ENCODE measurements at places on chromosomes 6 and 20.
A peak's percentile ranks its signal among the peaks of the same experiment; 100 is the strongest.

- DNase-seq = peak; percentile 37
These were observed 38.3 kb upstream of the SLC32A1 start for GRCh38 chr20:38685853-38686473.

DNA sequence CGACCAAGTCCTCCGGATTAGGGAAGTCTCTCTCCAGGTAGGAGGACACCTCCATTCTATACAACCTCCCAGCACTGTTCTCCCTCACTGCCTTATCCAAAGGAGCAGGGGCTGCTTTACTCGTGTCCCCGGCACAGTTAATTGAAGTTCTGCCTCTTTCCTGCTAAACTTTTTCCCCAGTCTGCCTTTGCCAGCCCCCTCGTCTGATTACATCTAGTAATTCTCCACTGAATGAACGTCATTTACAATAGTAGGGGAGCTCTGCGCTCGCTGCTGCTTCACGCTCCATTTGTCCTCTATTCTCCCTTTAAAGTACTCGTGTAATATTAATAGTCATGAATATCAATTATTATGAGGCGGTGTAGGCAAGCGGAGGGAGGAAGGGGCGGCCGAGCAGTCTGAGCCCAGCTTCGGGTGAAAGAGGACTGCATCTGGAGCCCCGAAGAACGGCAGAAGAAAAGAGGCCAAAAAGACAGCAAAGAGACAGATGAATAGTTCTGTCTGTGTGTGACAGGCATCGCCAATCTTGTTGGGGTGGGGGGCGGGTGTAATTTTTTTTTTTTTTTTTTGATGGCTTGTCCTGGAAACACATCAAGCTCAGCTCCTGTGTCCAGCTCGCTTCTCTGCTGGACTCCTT lies 2.9 kb downstream of the TFAP2B start:
- no peak for DNase-seq

GRCh38 chr20:4230651-4231050 lies 215.3 kb upstream of the RNF24 start:
- no peak for DNase-seq

DNA sequence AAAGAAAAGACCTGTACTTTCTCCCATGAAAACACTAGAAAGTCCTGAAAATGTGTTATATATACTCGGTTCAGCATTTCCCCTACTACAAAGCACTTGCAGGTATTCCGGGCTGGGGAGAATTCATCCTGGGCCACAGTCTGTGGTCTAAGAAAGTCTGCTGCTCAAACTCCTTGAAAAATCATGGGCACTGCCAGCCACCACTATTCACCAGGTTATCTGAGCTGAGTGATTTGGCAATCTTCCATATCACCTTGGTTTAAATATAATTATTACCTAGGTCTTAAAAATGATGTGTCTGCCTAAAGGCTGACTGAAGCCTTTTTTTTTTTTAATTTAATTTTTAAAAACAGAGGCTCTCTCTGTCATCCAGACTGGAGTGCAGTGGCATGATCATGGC lies 11.3 kb downstream of the FKBP5 start:
- no peak for DNase-seq

DNA sequence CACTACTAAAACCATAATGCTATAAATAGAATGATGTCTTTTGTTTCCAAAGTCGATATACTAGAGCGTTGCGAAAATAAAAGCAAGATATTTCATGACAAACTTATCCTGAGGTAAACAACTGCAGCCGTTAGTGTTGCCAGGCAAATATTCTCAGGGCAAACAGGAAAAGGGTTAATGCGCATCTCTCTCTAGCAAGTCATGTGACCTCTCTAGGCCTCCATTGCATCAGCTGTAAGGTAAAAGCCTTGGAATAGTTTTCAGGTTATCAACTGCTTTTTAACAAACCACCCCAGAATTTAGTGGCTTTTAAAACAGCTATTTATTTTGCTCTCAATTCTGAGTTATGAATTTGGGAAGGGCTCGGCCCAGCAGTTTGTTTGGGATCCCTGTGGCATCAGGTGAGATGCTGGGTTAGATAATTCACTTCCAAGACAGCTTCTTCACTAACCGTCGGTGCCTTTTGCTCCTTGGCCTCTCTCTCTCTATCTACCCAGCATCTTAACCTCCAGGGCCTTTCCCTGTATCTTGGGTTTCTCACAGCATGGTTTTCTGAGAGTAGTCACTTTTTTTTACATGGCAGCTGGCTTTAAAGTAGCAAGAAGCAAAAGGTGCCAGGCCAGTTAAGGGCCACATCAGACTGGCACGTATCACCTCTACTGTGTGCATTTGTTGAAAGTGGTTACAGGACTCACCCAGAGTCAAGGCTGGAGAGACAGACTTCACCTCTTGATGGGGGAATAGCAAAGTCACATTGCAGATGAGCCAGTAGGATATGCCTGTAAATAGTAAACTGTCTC lies 39.2 kb upstream of the LTV1 start:
- no peak for DNase-seq

DNA sequence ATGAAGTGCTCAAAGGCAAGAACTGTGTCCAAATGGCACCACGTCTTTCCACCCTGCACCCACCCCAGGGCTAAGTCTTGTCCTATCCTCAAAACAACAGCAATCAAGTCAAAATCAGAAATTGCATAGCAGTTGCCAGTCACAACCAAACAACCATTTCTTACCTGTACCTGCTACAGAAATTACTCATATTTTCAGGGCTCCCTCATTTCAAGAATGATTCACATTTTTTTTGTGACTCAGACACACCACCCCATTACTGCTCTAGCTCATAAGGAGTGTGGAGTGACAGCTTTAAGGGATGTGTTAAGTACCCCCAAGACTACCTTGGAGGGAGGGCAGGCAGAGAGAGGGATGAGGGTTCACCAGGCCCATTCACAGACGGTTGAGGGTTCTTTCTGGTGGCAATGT lies 111.7 kb downstream of the TRERF1 start:
- no peak for DNase-seq

DNA sequence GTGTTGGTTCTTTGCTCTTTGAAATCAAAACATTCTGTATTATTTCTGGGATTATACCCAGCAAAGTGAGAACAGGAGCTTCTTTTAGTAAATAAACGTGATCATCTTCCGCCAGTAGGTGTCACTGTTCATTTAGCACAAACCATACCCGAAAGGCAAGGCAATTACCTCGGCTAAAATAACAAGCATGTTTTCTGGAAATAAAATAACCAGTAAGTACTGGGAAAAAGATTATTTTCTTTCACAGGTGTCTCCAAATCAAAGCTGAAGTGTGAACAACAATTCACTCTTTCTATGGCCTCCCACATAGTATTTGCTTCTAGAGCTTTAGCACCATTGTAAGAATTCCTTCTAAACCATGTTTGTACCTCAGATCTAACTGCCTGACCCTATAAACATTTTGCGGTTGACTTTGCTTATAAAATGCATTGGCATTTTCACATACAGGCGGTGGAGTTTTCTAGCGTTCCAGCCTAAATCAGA lies 144.6 kb upstream of the AGPAT4 start:
- DNase-seq = peak; percentile 24

- no peak for DNase-seq
These were observed 39.9 kb upstream of the ZNF831 start for GRCh38 chr20:59123678-59124255.

All from effector memory CD8-positive, alpha-beta T cell (primary cell).